ENCODE measurements at places on chromosomes 1 and 21.

GRCh38 chr1:59188413-59189213, 108.3 kb upstream of the FGGY start:
- no peak for DNase-seq

DNA sequence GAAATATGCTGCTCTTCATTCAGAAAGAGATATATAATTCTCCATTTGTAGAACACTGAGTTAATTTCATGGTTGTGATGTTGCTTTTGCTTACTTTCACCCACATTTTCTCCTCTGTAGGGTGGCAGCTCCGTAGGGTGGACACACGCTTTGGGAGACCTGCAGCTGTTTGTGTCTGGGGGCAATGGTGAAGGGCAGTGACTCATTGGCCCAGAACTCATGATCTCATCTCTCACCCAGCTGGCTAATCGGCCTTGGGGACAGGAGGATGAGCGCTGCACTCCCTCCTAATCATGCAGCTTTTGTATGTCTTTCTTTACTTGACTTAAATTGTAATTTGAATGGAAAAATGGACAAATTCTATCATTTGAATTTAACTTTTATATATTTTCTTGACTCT, 9.6 kb downstream of the DISC1 start:
- no peak for DNase-seq

- DNase-seq: no peak
Measured at GRCh38 chr1:43339584-43340232, 2.1 kb downstream of the MPL start.

DNA sequence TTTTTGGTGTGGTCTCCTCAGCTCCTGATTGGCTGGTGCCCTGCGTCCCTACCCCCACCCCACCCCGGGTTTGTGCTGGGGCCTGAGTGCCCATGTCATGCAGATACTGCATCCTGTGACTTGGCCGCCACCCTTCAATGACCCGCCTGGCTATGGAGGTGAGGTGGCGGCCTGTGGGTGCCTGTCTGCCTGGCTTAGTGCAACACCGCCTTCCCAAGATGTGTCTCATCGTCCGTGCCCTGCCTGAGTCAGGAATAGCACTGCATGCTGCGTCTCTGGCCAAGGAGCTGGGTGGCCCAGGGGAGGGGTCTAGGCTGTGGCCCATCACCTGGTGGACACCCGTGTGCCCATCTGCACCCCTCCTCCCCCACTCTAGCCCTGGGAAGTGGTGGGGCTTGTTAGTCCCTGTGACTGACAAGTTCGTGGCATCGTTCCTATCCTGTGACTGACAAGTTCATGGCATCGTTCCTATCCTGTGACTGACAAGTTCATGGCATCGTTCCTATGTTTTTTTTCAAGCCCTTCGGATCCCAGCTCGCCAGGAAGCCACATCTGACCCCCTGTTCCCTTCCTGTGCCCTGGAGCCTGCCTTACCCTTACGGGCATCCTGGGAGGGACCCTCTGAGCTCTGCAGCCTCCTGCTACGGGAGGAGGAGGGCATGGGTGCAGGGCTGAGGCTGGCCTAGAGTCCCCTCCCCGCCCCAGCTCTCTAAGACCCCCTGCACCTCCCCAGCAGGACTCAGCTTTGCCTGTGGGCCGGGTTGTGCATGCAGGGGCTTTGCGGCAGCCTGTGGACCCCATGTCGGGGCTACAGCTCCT, 7.5 kb downstream of the SLX9 start:
- DNase-seq: peak; percentile 41

- DNase-seq: no peak
Measured at GRCh38 chr1:201279313-201279712, 4.0 kb upstream of the PKP1 start.

- DNase-seq: no peak
Measured at GRCh38 chr1:190049314-190049713, 428.4 kb downstream of the BRINP3 start.

DNA sequence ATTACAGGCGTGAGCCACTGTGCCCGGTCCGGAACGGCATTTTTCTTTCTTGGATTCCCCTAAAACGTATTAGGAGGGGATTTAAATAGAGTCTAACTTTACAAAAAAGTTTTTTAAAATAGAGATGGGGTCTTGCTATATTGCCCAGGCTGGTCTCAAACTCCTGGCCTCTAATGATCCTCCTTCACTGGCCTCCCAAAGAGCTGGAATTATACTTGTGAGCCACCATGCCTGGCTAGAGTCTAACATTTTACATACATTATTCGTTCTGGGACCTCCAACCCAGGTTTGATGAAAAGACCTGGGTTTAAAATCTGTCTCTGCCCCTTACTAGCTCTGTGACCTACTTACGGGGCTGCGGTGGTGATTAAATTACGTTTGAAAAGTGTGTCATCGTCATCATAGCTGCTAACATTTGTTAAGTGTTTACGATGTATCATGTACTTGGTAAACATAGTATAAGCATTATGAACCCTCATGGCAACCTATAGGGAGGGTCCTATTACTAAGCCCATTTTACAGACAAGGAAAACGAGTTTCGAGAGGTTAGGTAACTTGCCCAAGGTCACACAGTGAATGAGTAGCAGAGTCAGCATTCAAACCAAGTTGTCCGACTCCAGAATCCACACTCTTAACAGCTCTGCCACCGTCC, 24.5 kb downstream of the PLEKHM2 start:
- DNase-seq: no peak

- peak; percentile 53 for DNase-seq
Measured at GRCh38 chr21:46056450-46056903, 41.4 kb upstream of the COL6A2 start.

DNA sequence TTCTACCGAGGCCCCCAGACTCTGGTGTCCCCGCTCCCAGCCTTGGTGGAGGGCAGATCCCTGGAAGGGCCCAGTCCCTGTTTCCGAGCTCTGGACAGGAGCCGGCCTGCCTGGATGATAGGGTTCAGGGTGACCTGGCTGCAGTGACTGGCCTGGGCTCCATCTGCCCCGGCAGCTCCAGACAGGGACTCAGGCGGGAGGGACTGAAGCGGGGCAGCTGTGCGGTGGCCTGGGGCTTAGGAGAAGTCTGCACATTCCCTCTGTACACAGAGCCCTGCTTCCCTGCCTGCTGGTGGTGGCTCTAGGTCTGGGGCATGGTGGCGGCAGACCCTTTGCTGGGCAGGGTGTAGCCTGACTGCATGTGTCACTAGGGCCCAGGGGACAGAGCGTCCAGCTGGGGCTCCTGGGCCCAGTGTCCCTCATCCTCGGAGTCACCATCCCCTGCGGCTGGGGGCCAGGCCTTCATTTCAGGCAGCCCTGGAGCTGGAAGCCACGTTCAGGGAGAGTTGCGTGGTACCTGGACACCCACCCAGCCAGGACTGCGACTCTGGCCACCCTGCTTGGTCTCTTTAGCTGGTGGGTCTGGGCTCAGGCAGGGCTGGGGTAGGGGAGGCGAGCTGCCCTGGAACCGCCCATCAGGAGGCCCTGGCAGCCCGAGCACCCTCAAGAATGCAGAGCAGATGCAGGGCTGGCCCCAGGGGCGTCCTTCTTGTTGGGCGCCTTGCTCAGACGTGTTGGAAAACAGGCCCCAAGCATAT, 9.6 kb downstream of the ARHGEF16 start:
- DNase-seq: peak; percentile 45

All from lower lobe of right lung (tissue), 2 donors.